ENCODE measurements at places on chromosomes 16 and 17.

DNA sequence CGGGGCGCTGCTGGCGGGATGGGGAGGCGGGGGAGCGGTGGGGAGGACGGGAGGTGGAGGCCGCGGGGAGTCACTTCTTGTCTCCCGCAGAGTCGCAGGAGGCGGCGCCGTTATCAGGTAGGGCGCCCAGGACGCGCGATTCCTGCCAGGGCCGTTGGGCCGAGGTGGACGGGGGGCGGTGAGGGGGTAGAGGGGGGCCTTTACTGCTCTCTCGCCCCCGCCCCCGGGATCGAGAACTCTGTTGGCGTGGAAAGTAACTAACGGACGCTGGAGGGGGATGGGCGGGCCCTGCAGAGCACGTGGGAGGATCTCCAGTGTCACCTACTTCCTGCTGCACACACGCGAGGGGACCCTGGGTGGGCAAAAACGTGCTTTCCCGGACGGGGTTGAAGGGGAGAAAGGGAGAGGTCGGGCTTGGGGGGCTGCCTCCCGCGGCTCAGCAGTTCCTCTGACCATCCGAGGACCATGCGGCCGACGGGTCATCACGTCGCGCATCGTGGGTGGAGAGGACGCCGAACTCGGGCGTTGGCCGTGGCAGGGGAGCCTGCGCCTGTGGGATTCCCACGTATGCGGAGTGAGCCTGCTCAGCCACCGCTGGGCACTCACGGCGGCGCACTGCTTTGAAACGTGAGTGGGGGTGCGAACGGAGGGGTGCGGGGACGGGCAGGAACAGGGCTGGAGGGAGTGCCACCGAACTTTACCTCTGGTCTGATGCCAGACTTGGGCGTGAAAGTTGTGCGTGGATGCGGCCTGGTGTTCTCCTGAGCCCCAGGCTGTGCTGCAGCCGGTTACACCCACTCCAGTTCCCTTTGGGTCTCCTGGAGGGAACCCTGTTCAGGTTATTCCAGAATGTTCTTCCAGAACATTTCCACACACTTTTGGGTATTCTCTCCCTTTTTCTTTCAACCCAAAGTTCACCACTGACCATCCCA, 569 bp downstream of the PRSS21 start:
- no peak for DNase-seq

GRCh38 chr16:9903-10665, 43.3 kb downstream of the POLR3K start:
- DNase-seq: no peak

- DNase-seq: no peak
Measured at GRCh38 chr17:57408071-57408811, 151.9 kb downstream of the MSI2 start.

- DNase-seq: no peak
Measured at GRCh38 chr17:61485067-61485775, 33.0 kb downstream of the TBX4 start.

DNA sequence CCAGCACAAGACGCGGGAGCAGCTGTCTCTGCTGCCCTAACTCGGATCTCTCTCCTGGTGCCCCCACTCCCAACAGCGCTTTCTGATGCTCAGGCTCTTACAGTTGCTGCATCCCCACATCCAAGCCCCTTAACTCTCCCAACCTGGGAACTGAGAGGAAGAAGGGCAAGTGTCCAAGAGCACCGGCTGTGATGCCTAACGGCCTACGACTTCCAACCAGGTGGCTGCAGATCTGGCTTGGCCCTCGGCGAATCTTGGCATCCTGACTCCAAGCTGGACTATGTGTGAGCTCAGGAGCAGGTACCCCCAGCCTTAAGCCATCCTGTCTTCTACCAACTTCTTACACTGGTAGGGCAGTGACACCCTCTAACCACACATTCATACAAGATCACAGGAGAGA, 38.3 kb upstream of the RCVRN start:
- DNase-seq: no peak

DNA sequence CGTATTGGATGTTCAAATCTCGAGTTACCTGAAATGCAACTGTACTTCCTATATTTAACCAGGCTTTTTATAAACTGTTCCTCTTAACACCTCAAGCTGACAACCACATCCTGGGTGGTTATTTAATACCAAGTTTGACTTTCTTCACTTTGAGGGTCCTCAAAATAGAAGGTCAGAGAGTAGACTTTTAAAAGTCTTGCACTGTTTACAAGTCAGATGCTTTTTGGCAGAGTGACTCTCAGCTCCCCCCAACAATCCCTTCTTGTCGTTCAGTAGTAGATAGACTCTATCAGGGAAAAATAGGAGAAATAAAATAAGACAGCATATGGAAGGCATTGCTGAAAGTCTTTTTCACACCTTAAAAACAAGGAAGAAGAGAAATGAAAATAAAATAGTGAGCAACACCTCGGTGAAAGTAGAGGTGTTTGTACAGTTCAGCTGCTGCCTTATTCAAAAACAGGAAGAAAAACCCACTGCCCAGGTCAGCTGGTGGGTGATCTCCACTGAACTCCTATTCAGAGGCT, 650.4 kb downstream of the WWOX start:
- no peak for DNase-seq

GRCh38 chr17:29150161-29150560, 30.0 kb downstream of the MYO18A start:
- no peak for DNase-seq

DNA sequence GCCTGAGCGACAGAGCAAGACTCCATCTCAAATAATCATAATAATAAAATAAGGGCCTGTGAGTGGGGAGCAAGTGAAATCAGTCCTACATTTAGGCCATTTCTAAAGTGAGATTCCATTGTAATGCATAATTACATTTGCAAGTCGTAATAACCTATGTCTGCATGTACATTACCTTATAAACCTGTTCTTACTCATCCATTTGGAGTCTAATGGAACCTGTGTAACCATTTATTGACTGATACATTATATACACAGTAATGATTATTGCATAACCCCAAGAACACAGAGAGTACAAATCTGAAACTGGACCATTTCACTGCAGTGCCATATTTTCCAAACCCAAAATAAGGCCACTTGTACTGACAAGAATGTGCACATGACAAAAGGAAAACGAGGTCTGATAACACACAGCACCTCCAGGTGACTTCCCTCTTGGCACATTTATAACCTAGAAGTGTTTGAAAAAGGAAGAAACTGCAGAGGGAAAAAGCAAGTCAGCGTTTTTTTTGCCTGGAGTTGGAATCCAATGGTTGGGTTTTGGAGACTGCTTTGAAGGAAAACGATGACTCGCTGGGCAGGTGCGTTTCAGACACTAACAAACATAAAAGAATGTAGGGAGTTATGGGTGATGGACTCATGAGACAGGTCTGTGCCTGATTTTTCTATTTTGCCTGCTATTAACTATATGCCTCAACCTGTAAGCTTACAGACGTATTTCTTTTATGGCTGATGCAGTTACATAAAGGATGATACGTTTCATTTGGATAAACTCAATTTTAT, 63.6 kb upstream of the KIFC3 start:
- no peak for DNase-seq

- DNase-seq: no peak
Measured at GRCh38 chr17:44346064-44346844, 1.2 kb downstream of the GRN start.

- no peak for DNase-seq
Measured at GRCh38 chr16:6976716-6977115, 355.9 kb upstream of the RBFOX1 start.

GRCh38 chr16:24027466-24027865, 191.7 kb downstream of the PRKCB start:
- DNase-seq: no peak

GRCh38 chr17:66416207-66416940, 114.0 kb downstream of the PRKCA start:
- no peak for DNase-seq

DNA sequence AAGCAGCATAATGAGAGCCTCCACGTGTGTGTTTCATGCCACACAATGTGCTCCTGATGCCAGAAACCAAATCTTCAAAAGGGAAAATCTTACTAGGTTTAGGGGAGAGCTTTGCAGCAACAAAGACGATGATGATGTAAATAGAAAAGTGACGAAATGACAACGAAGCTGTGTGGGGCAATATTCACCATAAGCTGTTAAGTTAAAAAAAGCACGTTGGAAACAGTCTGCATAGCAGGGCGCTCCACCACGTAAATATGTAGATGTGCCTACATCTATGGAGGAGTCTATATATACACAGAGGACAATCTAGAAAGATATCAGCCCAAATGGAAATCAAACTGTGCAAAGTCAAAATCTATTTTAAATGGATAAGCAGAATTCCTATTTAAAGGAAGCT, 61.0 kb downstream of the RPH3AL start:
- DNase-seq: no peak

- no peak for DNase-seq
Measured at GRCh38 chr17:45374501-45374900, 57.7 kb upstream of the MAP3K14 start.

DNA sequence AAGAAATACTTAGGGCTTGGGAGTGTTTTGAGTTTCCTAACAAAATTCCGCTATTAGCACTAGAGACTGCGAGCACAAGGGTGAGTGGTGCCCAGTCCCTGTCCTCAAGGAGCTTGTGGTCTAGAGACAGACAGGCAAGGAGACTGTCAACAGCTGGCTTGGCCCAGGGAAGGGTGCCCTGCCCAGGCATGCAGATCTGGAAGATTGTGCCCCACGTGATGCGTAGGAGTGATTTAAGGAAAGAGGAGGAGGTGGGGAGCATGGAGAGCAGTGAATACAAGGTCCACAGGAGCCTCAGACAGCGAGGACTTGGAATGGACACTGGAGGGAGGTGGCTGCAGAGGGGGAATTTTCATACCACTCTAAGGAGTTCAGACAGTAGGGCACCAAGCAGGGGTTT, 25.0 kb downstream of the SCPEP1 start:
- no peak for DNase-seq

- DNase-seq: no peak
Measured at GRCh38 chr17:488993-489757, 136.6 kb upstream of the RPH3AL start.

DNA sequence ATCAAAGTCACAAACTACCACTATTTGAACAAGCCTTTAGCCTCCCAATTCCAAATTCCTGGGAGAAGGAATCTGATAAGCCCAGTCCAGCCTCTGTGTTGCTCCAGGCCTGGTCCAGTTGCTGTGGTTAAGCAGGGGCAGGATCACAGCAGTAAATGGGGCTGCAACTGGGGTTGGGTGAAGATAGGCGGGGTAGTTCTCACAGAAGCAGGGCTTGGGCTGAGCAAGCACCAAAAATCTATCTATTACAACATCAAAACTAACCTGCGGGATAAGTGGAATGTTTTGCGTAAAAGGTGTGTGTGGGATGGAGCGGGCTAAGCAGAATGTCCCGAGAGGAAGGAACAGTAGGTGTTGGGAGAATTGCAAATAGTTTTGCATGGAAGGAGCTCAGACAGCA, 23.0 kb upstream of the RNF135 start:
- no peak for DNase-seq

GRCh38 chr17:80475910-80476876, at the start of gene NPTX1:
Gene NPTX1, minus strand, starts transcription at chr17:80476607. Its CDS starts 161 bp downstream, at chr17:80476446.
- peak; percentile 61 for DNase-seq

- DNase-seq: peak; percentile 56
Measured at GRCh38 chr17:35345926-35346771, 27.3 kb downstream of the SLFN11 start.

DNA sequence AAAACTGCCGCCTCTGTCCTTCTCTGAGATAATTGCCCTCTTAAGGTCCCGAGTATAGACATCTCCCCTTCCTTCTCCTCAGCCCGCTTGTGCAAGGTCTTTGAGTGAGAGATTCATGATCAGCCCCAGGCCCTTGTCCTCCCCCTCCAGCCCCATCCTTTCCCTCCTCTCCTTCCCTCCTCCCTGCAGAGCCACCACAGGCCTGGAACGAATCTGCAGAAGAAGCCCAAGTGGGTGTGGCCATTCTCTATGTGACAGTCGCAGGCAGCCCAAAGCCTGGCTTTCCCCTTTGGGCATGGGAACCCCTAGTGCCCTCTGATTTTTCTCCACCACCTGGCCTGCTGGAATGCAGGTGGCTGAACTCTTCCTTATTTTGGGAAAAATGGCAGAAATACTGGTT, 7.2 kb upstream of the NDRG4 start:
- DNase-seq: no peak

- DNase-seq: no peak
Measured at GRCh38 chr16:78838276-78838675, 738.8 kb downstream of the WWOX start.

GRCh38 chr17:78925234-78925633, at the start of gene TIMP2:
Gene TIMP2, minus strand, starts transcription at chr17:78925387. Its CDS starts 299 bp downstream, at chr17:78925088.
- peak; percentile 95 for DNase-seq

GRCh38 chr17:45200701-45201100, 21.0 kb upstream of the FMNL1 start:
- DNase-seq: no peak

- DNase-seq: no peak
Measured at GRCh38 chr16:52099382-52099781, 447.6 kb downstream of the TOX3 start.

DNA sequence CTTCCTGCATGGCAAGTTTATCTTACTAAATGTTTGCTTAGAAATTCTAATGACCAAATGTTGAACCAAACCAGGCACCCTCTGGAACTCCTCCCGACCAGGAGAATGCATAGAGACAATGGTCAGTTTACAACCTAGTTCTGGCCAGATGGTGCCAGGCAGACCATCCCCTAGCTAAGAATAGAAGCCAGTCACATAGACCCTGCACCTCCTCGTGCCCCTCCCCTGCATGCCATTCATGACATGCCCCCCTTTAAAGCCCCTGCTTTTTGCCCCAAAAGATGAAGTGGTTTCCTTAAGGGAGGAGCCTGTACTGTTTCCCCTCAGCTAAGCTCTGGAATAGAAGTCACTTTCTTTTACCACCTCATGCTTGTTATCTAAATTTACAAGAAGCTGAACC, 6.6 kb upstream of the CPHXL start:
- DNase-seq: no peak

GRCh38 chr16:89502081-89502843, 5.9 kb upstream of the SPG7 start:
- DNase-seq: no peak

- DNase-seq: no peak
Measured at GRCh38 chr16:3542601-3543373, 34.4 kb downstream of the NLRC3 start.

- DNase-seq: no peak
Measured at GRCh38 chr17:4487820-4488716, 10.6 kb upstream of the SPNS2 start.

GRCh38 chr16:3431779-3432219, 11.5 kb downstream of the ZNF597 start:
- peak; percentile 49 for DNase-seq
